ENCODE measurements at places on chromosomes 7 and 10.
A peak's percentile ranks its signal among the peaks of the same experiment; 100 is the strongest.

GRCh38 chr10:100894589-100895294 is 18.0 kb upstream of the SLF2 start:
- DNase-seq, result no peak

GRCh38 chr7:28293527-28293835 is 112.9 kb upstream of the JAZF1 start:
- DNase-seq, result no peak

GRCh38 chr10:96407560-96408069 is 48.8 kb upstream of the OPALIN start:
- no peak for DNase-seq

DNA sequence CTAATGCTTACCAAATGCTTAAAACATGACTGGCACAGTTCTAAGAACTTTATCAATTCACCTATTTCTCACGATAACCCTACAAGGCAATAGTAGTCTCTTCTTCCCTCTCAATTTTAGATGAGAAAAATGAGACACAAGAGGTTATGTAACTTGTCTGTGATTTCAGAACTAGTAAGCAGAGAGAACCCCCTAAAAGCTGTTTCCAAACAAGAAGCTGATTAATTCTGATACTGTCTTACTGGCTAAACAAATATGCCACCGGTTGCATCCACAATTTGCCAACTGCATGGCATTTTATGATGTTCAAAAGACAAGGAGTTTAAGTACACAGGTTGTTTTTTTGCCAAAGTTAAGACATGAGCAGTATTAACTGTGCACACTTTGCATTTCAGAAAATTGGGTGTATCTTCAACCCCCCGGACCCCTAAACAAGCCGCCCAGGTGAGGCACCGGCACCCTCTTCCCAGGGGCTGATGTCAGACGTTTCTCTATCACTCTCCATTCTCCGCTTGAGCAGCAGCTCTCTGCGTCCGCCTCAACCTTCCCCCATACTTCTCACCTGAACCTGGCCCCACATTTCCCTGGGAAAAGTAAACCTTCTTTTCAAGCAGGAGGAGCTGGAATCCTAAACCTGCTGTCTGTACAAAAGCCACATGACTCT is 21.7 kb downstream of the RSU1 start:
- no peak for DNase-seq

DNA sequence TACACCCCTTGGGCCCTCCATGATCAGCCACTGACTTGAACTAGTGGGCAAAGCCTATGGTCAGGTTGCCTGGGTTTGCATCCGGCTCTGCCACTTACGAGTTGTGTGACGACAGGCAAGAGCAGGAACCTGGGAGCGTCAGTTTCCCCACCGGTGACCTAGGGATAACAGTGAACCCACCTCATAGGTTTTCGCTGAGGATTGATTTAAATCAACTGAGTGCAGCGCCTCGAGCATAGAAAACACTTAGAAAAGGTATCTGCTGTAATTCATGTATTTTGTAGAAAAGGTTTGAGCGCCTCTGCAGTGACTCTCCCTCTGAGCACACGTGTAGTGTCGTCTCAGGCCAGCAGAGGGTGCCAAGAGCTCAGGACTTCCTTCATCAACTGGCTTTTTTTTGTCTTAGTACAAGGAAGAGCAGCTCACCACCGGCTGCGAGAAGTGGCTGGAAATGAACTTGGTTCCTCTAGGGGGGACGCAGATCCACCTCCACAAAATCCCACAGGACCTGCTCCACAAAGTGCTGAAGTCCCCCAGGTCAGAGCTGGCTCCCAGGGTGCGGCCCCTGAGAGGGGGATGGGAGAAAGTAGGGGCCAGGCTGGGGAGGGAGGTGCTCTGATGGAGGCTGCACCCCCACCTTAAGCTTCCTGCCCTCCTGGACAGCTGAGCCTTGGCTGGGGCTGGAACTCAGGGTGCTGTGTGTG is 27.7 kb downstream of the BTBD16 start:
- DNase-seq, result peak; percentile 69

- DNase-seq, result no peak
Observed at GRCh38 chr7:101863598-101863997, 46.2 kb downstream of the CUX1 start.

- no peak for DNase-seq
Observed at GRCh38 chr7:123552641-123553040, 5.0 kb downstream of the NDUFA5 start.

GRCh38 chr10:107971973-107972372 is 807.5 kb upstream of the SORCS1 start:
- DNase-seq, result no peak

GRCh38 chr10:88861036-88861435 is 9.4 kb upstream of the ANKRD22 start:
- DNase-seq, result no peak

Data from endothelial cell (in vitro differentiated cells).